ENCODE measurements at places on chromosomes 7 and 10.

- no peak for DNase-seq
Measured at GRCh38 chr10:3143366-3143765, 29.2 kb downstream of the PITRM1 start.

GRCh38 chr10:84156768-84157167 lies 16.8 kb upstream of the GPR15LG start:
- peak; percentile 42 for DNase-seq

- DNase-seq, result no peak
Measured at GRCh38 chr7:1915326-1915725, 245.2 kb downstream of the ELFN1 start.

DNA sequence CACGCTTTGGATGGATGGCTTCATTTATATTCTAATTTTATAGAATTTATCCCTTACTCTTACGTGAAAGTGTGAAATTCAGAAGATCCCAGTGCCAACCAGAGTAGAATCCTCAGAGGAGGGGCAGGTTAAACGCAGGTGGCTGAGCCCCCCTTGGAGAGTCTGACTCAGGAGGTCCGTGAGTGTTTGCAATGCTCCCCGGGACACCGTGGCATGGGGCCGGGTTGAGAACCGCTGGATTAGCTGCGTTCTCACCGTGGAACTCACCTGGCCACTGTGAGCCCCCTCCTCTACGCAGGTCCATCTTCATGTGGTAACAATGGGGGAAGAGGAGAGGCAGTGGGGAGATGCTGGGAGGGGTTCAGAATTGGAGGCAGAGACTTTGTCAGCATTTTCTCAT lies 638.0 kb upstream of the MKI67 start:
- no peak for DNase-seq

DNA sequence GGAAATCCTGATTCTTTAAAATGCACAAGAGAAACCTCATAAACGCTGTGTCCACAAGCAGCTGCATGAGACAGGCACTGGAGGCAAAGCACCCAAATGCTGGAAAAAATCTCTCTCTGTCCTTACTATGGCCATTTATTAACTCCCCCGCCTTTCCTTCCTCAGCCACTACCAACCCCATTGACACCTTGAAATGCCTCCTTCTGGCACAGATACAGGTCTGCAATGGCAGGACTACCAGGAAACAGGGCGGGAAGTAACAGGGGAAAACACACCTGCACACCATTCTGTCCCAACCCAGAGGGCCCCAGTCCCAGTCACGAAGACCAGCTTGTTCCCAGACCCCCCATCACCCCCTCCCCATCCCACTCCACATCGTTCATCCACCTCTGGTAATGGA lies 224.3 kb downstream of the PARD3 start:
- no peak for DNase-seq

- no peak for DNase-seq
Measured at GRCh38 chr7:67021260-67021659, 24.6 kb downstream of the TYW1 start.

DNA sequence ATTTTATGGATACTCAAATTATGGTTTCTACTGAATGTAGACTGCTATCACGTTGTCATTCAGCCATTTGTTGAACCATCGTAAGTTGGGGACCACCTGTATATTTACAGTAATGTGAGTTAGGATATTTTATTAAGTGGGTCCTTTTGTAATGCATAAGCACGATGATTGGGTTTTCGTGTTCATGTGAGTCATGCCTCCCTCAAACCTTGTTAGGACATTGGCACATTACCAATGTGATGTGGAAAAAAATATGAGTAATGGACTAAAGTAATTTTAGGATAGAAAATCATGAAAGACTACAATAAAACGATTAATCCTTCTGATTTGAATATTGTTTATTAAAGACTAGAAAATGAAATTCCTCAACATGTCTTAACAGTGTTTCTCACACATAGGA lies 8.7 kb downstream of the SMC3 start:
- peak; percentile 19 for DNase-seq

- peak; percentile 64 for DNase-seq
Measured at GRCh38 chr10:86688398-86688921, 20.1 kb downstream of the LDB3 start.

DNA sequence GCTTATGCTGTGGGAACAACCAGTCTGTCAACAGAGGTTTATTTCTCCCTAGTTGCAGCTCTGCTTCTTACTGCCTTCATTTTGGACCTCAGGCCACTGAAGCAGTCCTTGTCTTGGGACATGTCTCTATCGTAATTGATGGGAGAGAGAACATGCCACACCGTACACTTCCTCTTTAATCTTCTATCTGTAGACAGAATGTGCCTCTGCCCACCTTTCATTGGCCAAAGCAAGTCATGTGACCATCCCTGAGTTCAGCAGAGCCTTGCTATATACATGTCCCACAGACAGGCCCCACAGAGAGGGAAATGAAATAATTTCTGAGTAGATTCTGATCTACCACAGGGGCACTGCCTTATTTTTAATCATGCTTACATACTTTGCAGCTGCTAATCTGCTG lies 98.0 kb downstream of the KCND2 start:
- DNase-seq, result no peak

- DNase-seq, result no peak
Measured at GRCh38 chr7:67542916-67543315, 546.3 kb downstream of the TYW1 start.

GRCh38 chr7:101677797-101678479 lies 48.8 kb upstream of the MYL10 start:
- DNase-seq, result peak; percentile 91
